ENCODE measurements at places on chromosomes 2 and 18. TPM values are rescaled to one million over a fixed set of nuclear protein-coding genes. Genes with fewer than 3 reads are reported as not detected.
A peak's percentile ranks its signal among the peaks of the same experiment; 100 is the strongest.

NCKAP5 gene
- total RNA-seq, result not detected

STK36 gene
- 20.3 TPM for total RNA-seq

CXCR1 gene
- total RNA-seq, result 9.1 TPM

LAMA1 gene
- not detected for total RNA-seq

LINC00305 gene
- not detected for total RNA-seq

MEP1B gene
- not detected for total RNA-seq

TCF7L1 gene
- not detected for total RNA-seq

NTSR2 gene
- total RNA-seq, result not detected

MROH2A gene
- not detected for total RNA-seq

TMEM200C gene
- total RNA-seq, result not detected

CREG2 gene
- total RNA-seq, result not detected

NEUROD1 gene
- total RNA-seq, result not detected

FAM237A gene
- total RNA-seq, result not detected

TMEM178A gene
- total RNA-seq, result 0.21 TPM

TM4SF20 gene
- not detected for total RNA-seq

SRSF7 gene
- 538 TPM for total RNA-seq

LRRTM4 gene
- not detected for total RNA-seq

IHH gene
- total RNA-seq, result not detected

PASK gene
- 45.2 TPM for total RNA-seq

TRIM54 gene
- total RNA-seq, result 0.18 TPM

MRO gene
- total RNA-seq, result not detected

ASAP2 gene
- 0.20 TPM for total RNA-seq

- DNase-seq, result no peak
Observed at GRCh38 chr18:2903006-2903405, 56.2 kb downstream of the EMILIN2 start.

DNA sequence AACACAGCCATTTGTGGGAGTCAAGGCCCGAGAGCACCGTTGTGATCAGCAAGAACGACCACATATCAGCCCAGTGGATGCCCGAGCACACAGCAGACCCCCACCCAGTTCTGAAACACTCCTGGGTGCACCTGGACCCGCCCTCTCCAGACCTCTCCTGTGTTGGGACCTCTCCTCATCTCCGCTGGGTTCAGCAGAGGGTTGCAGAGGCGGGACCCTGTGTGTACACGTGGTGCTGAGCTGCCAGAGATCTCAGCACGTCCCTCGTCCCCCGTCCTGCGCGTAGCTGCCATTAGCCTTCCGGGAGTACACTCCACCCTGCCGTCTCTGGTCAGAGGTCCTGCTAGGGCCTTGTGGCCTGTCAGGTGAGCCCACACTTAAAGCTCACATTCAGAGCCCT, 51.7 kb downstream of the ADI1 start:
- DNase-seq, result no peak

DNA sequence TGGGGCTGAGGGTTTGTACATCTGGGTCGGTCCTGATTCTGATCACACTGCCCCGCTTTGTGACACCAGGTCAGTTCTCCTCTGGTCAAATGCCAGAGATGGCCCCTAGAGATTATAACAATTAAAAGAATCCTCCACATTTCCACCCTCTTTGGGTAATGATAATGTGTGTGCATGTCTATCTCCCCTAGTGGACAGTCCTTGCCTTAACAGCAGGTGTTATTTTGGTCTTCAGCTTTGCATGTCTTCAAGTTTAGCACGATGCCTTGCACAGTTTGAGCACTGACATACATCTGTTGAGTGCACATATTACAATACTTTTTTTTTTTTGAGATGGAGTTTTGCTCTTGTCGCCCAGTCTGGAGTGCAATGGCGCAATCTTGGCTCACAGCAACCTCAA, 25.7 kb upstream of the COX7A2L start:
- DNase-seq, result no peak

DNA sequence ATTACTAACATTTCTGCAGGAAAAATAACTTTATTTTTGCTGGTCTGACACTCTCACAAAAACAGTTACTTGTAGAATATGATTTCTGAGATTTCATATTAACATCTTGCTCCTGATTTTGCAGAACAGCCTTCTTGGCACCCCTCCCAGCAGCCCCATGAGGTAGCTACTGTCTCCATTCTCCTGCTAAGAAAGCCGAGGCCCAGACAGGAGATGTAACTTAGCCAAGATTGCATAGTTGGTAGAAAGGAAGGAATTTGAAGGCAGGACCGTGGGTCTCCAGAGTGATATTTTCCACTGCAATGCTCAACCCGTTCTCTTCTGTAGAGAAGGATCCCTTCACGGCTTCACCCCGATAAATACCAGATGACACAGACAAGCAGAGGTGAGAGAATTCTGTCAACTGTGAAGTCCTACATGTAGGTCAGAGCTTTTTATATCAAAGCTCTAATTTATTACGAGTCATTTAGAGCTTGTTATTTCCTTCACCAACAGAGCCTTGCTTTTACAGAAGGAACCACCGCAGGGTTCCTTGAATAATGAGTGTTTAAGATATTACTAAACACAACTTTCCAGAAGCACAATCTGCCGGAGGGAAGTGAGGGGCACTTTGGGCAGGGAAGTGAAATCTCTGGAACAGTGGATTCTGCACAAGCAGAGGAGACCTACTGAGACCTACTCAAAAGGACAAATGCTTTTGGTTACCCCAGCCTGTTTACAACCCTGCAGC, 48.0 kb upstream of the MYCN start:
- no peak for DNase-seq

- DNase-seq, result no peak
Observed at GRCh38 chr2:70615222-70615621, 61.6 kb upstream of the TGFA start.

DNA sequence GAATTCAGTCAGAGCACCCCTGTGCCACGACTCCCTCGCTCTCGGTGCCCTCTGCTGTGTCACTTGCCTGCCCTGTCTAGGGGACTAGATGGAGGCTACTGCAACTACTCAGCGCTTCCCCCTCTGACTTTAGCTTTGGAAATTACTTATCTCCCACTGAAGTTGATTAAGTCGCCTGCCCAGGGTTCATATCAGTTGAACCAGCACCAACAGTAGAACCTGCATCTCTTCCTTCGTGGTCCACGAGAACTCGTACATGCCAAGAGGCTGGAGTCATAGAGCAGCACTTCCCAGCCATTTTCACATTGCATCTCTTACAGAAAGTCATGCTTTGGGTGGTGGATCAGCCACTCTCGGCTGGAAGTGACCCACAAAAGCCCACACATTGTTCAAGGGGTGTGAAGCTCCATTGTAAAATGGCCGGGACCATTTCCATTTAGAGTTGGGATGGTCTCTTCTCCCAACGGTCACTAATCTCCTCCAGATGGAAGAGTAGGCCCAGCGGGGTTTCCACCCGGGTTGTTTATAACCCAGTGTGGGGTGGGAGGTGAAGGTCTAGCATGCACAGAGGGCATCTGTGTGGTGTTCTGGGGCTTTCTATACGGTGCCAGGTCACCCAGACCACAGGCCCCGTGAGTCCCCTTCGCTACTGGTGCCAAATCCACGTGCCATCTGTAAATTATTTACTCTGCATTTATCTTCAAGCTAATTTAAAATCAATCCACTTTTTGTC, 38.0 kb downstream of the STEAP3 start:
- DNase-seq, result no peak

- no peak for DNase-seq
Observed at GRCh38 chr2:203453858-203454451, 81.1 kb downstream of the RAPH1 start.

- DNase-seq, result peak; percentile 74
Observed at GRCh38 chr2:127081826-127082633, 24.9 kb downstream of the BIN1 start.

DNA sequence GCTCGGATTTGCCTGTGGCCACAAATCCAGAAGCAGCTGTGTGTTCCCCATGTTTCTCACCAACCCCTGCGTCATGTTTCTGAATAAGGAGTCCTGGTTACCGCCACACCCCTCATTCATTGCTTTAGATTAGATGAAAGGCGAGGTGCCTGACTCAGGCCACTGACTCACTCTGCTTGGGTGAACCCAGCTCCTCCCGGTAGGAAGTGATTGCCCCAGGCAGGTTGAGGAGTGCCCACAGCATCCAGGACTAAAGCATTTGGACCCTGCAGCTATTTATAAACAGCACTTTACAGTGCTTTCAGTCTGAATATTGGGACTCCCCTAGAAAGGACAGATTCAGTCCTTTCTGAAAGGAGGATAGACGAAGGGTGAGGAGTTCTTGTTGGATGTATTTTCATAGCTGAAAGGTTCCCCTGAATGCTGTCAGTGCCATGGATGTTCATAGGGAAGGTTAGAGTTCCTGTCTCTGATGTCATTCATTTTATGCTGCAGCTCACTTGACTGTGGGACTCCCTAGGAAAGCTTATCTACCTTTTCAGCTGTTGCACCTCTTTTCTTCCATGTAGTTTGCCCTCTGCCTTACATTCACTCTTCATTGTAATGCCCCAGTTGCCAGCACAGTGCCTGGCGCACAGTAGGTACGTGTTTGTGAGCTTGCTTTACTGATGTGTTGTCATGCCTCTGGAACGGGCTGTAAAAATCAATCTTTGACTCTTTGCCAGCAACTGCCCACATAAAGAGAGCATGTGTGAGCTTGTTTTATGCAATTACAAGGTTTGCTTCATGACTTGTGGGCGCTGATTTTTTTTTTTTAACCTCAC, 14.9 kb downstream of the ITGA6 start:
- no peak for DNase-seq

GRCh38 chr18:9772847-9773677, 65.0 kb downstream of the RAB31 start:
- no peak for DNase-seq

- no peak for DNase-seq
Observed at GRCh38 chr2:193542762-193543161, 1348.0 kb upstream of the TMEFF2 start.

- DNase-seq, result no peak
Observed at GRCh38 chr18:45688113-45688512, 35.9 kb upstream of the SLC14A1 start.

- no peak for DNase-seq
Observed at GRCh38 chr2:120859814-120860578, 124.3 kb downstream of the GLI2 start.

GRCh38 chr2:19933351-19933981, 31.7 kb upstream of the TTC32 start:
- no peak for DNase-seq

DNA sequence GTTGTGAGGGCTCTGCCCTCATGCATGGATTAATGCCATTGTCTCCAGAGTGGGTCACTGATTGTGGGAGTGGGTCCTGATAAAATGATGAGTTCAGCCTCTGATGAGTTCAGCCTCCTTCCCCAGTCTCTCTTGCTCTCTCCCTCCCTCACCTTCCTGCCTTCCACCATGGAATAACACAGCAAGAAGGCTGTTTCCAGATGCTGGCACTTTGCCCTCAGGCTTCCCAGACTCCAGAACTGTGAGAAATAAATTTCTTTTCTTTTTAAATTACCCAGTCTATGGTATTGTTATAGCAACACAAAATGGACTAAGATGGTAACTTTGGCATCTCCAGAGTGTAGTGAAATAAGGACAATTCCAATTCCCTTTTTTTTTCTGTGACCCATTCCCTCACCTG, 47.1 kb upstream of the MAP4K3 start:
- no peak for DNase-seq

Measured in natural killer cell (primary cell).